ENCODE measurements at places on chromosomes 5 and 9.

DNA sequence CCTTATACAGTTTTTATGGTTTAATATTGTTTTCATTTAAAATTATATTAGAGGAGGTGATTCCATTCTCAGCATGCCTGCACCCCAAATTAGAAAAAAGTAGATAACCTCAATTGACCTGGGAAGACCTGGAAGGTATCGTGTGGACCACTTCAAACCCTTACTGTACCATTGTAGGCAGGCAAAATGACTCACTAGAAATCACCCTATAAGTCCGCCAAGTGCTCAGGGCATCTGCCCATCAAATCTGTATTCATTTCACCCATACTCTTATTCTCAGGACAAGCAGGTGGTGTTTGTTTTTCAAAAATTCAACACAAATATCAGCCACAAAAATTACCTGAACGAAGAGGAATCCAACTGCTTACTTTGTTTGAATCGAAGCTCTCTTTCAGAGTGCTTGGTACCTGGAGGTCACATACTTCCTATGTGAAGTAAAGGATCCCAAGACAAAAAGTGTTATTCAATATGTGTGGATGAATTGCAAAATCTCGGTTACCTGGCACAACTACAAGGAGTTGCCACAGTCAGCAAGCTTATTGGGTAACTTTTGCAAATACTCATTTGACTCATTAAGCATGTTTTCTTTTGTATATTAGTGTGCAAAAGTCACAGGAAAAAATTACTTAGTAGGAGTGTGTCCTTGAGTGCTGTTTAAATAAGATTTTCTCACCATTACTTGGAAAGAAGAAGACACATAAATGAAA lies 216.2 kb downstream of the ENC1 start:
- no peak for DNase-seq
- no peaks in the 10 kb centered on the region for H3K36me3 ChIP-seq
- no peak overlapping the region for H3K27ac ChIP-seq
- H3K4me3 ChIP-seq: no peak overlapping the region
- no peaks in the 10 kb centered on the region for H3K4me1 ChIP-seq
- no peaks in the 10 kb centered on the region for H3K27me3 ChIP-seq

DNA sequence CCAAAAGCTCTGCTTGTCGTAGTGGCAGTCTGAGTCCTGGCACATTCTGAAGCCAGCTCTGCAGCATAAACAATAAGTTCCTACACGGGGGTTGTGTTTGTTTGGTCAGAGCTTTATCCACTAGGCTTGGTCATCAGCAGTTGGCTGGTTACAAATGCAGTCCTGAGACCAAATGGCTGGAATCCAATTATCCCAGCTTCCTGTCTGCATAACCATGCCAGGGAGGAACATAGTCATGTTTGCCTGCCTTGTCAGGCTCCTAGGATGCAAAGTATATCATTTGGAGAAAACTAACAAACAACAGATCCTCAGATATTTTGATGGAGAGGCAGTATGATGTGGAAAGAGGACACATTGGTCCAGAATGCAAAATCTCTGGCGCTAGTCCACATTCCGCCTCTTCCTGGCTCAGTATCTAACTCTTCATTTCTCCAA lies 85.8 kb downstream of the FBXO38 start:
- no peaks in the 10 kb centered on the region for H3K4me1 ChIP-seq
- H3K36me3 ChIP-seq: no peaks in the 10 kb centered on the region
- no peak overlapping the region for H3K27ac ChIP-seq

- H3K27me3 ChIP-seq: no peaks in the 10 kb centered on the region
- no peaks in the 10 kb centered on the region for H3K36me3 ChIP-seq
- H3K4me3 ChIP-seq: no peak overlapping the region
- peaks cover 4% of the 10 kb centered on the region for H3K4me1 ChIP-seq
Measured at GRCh38 chr5:112154940-112155686, 264.0 kb downstream of the EPB41L4A start.

- no peaks in the 10 kb centered on the region for H3K36me3 ChIP-seq
- DNase-seq: no peak
- no peak overlapping the region for H3K4me3 ChIP-seq
Measured at GRCh38 chr5:166991601-166992000, 1299.8 kb upstream of the WWC1 start.

DNA sequence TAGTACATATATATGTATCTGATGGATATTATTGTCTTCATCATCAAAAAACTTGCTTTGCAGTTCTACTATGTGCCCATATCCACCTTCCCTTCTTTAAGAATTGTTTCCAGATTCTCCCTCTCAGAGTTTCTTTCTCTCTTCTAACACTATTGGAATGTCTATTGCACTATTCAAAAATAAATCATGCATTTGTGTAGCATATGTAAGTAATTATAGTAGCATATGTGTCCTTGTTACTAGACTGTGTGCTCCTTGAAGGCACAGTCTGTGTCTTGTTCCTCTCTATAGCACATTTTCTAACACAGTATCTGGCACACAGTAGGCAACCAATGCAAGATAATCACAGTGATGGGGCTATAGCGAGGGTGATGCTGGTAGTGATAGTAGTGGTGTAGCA lies 43.4 kb upstream of the TRIM32 start:
- H3K27ac ChIP-seq: no peak overlapping the region
- H3K36me3 ChIP-seq: no peaks in the 10 kb centered on the region
- H3K27me3 ChIP-seq: no peaks in the 10 kb centered on the region
- no peak for DNase-seq
- H3K4me3 ChIP-seq: no peak overlapping the region
